ENCODE measurements at places on chromosomes 4 and X. TPM values are rescaled to one million over a fixed set of nuclear protein-coding genes. Genes with fewer than 3 reads are reported as not detected.

GRCh38 chrX:63417649-63418048 is 66.5 kb upstream of the SPIN4 start:
- H3K27ac ChIP-seq = no peak overlapping the region
- H3K4me1 ChIP-seq = no peaks in the 10 kb centered on the region
- DNase-seq = no peak
- H3K36me3 ChIP-seq = peaks cover 5% of the 10 kb centered on the region

- no peak overlapping the region for H3K4me3 ChIP-seq
- H3K27me3 ChIP-seq = no peaks in the 10 kb centered on the region
- H3K36me3 ChIP-seq = no peaks in the 10 kb centered on the region
These were observed 13.4 kb upstream of the DHRSX start for GRCh38 chrX:2514131-2514530.

- DNase-seq = no peak
- no peaks in the 10 kb centered on the region for H3K36me3 ChIP-seq
- no peaks in the 10 kb centered on the region for H3K4me1 ChIP-seq
- no peaks in the 10 kb centered on the region for H3K27me3 ChIP-seq
These were observed 120.2 kb upstream of the BANK1 start for GRCh38 chr4:101670370-101670769.

- peaks cover 13% of the 10 kb centered on the region for H3K36me3 ChIP-seq
- DNase-seq = no peak
- no peaks in the 10 kb centered on the region for H3K27me3 ChIP-seq
- peaks cover 45% of the 10 kb centered on the region for H3K4me1 ChIP-seq
- H3K27ac ChIP-seq = no peak overlapping the region
These were observed 158.8 kb downstream of the AFAP1 start for GRCh38 chr4:7780751-7781348.

The SSX4 gene
- not detected for total RNA-seq

All from neural crest cell (in vitro differentiated cells).